GM18507 (cell line): ENCODE measurements at places on chromosomes 2 and 18.

GRCh38 chr2:126315828-126316227, 340.1 kb upstream of the GYPC start:
- DNase-seq: no peak

DNA sequence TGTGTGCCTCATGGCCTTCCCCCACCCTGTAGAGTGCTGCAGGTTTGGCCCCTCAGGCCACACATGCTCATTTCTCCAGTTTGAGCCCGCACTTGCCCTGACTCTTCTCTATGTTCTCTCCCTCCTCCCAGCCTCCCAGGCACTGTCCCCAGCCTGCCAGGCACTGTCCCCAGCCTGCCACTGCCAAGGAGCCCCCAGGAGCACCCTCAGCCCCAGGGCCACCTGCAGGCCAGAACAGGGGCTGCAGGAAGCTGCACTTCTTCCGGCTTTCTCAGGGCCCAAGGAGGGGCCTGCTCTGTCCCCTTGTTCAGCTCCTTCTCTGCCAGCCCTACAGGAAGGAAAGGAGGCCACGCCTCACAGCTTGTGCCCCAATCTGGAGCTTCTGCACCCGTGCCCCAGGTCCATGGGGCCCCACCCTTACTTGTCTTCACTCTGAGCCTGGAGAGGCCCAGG, 31.6 kb downstream of the CYP26B1 start:
- DNase-seq: no peak

DNA sequence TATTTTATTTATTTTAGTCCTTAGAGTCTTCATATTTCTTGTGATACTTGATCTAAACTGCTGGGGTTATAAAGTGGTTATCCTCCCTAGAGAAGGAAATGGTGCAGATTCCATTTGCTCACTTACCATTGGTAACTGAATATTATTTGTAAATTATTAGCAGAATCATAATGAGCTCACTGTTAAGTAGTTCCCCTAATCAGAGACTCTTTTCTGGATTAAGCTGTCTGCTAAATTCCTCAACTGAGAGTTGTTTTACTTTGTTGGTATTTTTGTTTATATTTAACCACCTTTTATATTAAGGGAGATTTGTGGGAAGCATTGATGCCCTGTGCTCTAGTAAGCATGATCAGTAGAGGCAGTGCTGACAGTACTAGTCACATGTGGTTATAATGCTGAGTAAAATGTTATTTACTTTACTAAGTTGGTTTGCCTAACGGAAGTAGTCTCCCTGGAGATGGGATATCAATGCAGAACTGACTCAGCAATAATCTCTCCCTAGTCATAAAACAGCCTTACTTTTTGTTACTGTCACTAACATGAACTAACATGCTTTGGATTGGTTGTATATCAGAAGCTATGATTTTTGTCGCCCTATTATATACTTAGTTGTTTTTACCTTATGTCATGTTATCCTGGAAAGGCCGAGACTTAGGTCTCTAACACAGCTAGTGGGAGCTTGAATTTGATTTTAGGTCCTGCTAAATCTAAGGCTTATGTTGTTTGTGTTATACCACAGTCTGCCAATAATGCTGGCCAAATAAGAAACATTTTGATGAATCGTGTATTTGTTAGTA, 166.7 kb downstream of the MCFD2 start:
- DNase-seq: no peak

DNA sequence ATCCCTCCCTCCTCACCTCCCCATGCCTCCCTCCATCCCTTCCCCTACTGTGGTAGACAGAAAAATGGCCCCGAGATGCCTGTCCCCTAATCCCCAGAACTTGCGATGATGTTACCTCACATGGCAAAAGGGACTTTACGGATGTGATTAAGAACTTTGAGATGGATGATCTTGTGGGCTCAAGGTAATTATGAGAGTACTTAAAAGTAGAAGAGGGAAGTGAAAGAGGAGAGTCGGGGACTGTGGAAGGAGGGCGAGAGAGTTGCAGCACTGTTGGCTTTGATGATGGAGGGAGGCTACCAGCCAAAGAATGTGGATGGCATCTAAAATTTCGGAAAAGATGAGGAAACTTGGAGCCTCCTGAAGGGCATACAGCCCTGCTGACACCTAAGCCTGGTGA, 66.5 kb downstream of the AGAP1 start:
- DNase-seq: peak; percentile 17

GRCh38 chr2:240789051-240789453, 31.0 kb downstream of the KIF1A start:
- no peak for DNase-seq

GRCh38 chr2:105373344-105373781, 25.5 kb downstream of the FHL2 start:
- no peak for DNase-seq

- no peak for DNase-seq
Measured at GRCh38 chr2:23614701-23615100, 229.7 kb downstream of the KLHL29 start.

DNA sequence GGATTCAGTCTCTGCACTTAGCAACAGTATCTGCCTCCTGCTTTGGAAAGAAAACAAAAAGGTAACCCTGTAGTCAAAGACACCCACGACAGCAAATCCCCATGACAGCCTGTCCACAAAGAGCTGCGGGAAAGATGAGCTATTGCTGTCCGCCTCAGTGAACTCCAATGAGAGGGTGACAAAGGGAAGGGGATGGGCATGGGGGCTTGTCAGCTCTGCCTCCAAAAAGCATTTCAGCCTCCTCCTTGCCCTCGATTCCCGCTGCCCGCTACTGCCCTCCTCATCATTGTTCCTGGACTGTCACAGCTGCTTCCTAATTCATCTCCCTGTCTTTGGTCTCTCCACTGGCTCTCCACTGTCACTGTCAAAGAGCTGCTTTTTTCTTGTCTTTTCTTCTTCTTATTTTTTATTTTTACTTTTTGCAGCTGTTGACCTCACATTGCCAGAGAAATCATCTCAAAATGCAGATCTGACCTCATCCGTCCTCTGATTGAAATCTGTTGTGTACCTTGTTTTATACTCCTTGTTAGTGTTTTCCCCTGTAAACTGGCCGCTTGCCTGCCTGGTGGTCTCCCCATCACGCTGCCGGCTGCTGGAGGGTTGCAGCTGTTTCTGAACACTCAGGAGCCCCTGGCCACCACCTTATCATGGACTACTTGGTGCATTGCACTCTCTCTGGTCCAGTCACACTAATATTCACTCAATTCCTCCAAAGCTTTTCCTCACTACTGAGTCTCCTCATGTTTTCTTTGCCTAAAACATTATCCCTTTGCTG, 7.9 kb upstream of the E2F6 start:
- DNase-seq: no peak

- DNase-seq: no peak
Measured at GRCh38 chr2:26414311-26414710, 12.6 kb downstream of the DRC1 start.

GRCh38 chr2:67561457-67561965, 164.4 kb downstream of the ETAA1 start:
- no peak for DNase-seq

- DNase-seq: no peak
Measured at GRCh38 chr18:57441071-57441794, 6.1 kb downstream of the ONECUT2 start.

- no peak for DNase-seq
Measured at GRCh38 chr2:203682688-203683130, 23.7 kb upstream of the CD28 start.

- no peak for DNase-seq
Measured at GRCh38 chr2:26670931-26671460, 21.5 kb upstream of the KCNK3 start.

- DNase-seq: no peak
Measured at GRCh38 chr2:68428126-68428525, 39.0 kb downstream of the FBXO48 start.

DNA sequence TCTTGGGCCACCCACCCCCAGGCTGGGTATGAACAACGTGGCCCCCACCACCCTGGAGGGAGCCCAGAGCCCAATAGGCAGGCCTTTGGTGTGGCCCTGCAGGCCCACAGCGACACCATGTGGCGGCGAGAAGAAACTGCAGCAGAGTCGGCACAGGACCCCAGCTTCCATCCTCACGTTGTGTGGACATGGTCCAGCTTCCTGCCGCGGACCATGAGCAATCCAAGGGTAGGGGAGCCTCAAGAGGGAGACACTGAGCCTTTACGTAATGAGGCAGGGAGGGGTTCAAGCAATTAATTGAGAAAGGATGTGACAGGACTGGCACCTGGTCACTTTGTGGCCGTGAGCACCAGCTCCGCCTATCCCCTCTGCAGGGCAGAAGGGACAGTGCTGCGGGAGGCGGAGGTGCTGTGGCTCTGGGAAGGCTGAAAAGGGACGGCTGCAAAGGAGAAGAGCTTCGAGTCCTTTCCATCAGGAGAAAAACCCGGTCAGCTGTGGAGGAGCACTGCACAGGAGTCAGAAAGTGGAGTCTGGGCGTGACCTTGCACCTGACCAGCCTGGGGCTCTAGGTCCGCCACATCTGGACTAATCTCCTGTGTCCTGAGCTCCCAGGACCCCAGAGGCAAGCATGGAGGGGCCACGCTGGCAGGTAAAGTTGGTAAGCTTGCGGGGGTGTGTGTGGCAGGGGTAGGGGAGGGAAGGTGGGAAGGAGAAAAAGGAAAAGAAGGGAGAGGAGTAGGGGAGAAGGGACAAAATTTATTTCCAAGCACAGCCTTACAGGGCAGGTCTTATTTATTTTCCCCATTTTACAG, 44.9 kb downstream of the TMEM37 start:
- peak; percentile 66 for DNase-seq

GRCh38 chr2:227230151-227230550, 65.7 kb downstream of the COL4A3 start:
- no peak for DNase-seq

DNA sequence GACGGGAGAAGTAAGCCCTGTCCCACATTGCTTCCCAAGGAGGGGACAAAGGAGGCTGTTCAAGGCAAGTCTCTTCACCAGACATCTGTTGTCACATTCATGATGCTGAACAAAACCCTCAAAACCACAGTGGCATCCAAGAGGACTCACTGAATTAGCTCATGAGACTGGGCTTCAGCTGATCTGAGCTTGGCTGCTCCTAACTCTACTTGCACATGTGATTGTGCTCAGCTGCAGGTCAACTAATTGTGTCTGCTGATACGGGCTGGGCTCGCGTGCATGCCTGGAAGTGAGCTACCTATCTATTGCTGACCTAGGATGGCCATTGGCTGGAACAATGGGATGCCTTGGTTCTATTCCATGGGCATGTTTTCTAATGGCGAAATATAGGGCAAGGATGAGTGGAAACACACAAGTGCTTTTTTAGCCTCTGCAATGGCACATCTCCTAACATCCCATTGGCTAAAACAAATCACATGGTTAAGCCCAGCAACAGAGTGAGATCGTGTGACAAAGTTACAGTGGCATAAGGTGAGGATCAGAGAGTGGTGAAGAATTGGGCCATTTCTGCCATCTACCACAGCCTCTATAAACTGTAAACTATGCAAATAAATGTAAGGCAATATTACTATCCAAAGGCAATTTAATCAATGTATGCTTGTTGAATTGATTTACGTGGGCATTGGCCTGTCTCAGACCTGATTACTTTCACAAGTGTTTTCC, 52.9 kb upstream of the CAPN13 start:
- no peak for DNase-seq

DNA sequence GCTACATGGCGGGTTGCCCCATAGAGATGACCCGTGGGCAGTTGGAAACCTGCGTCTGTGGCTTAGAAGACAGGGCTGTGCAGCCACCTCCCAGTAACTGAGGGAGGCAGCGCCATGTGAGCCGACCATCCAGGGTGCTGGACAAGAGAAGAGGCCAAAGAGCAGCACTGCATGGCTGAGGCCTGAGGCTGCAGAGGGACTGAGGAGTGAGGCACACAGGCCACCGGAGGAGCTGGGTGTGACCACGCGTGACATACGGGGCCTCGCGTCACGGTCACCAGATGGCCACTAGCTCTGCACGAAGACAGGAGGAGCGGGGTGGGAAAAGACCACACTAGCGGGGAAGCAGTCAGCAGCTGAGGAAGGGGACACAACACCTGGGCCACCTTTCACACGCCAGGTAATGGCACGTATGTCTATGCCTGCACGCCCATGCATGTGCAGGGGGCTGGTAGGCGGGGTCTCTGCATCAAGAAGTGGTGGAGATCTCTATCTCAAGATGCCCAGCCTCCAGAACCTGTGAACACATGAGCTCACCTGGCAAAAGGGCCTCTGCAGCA, 61.4 kb downstream of the NDUFA10 start:
- DNase-seq: no peak

DNA sequence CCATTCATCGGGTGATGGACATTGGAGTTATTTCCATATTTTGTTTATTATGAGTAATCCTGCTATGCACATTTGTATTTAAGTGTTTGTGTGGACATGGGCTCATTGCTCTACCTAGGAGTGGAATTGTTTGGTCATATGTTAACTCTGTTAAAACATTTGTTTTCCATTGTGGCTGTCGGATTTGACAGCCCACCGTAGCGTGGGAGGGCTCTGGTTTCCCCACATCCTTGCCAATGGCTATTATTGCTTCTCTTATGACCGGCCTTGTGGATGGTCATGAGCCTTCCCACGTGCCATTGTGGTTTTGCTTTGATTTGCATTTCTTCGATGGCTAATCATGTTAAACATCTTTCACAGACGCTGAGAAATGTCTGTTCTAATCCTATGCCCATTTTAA, 92.0 kb downstream of the ZNF236 start:
- DNase-seq: no peak
